ENCODE measurements at places on chromosomes 7 and 10.

DNA sequence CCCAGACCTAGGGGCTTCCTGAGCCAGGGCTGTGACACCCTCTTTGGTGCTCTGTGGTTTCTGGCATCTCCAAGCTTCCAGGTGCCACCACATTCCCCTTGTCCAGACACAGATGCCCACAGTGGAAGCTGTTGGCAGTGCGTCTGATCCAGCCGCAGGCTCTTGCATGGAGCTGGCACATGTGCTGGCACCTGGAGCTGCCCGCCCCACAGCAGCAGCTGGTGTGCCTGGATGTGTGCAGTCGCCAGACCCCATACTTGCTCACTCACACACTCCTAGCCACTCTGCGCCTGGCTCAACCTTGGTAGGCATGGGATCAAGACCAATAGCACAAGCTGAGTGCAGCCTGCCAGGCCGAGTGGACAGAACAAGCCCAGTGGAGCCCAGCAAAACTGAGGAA lies 106.5 kb downstream of the LYZL1 start:
- no peak for DNase-seq

- no peak for DNase-seq
Measured at GRCh38 chr10:124465777-124466488, 4.3 kb downstream of the LHPP start.

DNA sequence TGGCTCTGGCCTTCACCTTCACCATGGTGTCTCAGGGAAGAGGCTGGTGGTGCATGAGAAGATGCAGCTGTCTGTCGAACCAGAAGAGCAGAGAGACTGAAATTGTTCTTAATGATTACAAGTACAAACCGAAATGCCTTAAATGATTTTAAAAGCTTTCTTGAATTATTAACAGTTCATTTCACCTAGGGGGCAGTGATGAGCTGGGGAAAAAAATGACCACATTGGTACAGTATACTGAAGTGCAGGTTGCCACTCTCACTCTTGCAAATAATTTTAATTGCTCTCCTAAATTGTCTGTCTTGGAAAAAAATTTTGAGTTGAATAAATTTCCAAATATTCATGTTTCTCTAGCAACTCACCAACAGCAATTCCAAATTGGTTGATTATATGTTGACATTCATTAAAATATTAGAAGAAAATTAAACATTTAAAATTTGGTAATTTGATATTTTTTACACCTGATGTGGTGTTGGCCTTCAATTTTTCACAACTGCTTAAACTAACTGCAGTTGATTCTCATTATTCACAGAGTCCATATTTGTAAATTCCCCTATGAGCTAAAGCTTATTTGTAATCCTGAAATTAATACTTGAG lies 692.6 kb downstream of the ZWINT start:
- no peak for DNase-seq

DNA sequence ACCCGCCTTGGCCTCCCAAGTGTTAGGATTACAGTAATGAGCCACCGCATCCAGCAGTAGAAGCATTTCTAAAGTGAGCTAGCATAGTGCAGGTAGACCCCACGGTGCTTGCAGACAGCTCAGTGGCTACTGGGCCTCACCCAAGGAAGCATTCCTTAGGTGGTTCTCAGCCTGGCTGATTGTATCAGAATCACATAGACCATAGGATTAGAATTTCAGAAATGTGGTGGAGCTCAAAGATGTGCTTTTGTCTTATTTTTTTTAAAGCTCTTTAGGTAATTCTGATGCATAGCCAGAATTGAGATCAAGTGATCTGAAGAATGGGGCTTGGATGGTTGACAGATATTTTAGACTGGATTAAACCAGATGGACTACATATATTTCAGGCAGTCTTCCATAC lies 10.9 kb downstream of the ANLN start:
- no peak for DNase-seq

All from GM19239 (cell line).